ENCODE measurements at places on chromosomes 2 and 18. TPM values are rescaled to one million over a fixed set of nuclear protein-coding genes. Genes with fewer than 3 reads are reported as not detected.

Gene TSPYL6
- total RNA-seq = not detected

GRCh38 chr18:28559511-28559910 is 382.6 kb upstream of the CDH2 start:
- no peak for DNase-seq

DNA sequence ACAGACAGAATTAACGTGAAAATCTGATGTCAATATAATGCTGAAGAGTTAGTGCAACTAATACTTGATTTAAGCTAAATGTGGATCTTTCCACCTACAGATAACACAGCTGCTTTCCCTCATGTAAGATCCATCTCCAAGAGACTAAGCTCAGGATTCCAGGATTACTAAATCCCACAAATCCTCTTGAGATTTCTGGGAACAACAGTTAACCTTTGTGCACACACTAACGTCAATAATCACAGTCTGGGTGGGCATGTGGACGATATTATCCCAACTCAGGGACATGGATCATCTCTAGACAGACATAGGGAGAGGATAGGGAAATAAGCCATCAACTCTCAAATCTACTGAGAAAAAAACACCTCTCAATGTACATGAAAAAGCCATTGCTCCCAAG is 432.6 kb downstream of the SATB2 start:
- DNase-seq = no peak

DNA sequence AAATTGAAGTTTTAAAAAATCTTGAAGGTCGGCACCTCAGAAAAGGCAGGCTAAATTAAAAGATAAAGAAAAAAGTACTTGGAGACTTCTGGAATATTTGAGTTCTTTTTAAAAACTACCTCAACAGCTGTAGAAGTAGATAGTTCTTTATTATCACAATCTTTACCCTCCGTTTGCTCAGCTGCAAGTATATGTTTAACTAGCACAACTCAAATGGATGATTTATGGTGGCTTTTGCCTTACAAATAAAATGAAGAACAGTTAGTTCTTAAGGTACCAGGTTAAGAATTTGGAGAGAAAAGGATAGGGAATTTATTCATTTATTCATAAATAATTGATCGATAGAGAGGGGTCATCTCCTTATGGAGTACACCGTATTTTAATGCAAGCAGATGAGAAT is 237.6 kb upstream of the FOSL2 start:
- DNase-seq = no peak

- DNase-seq = no peak
Observed at GRCh38 chr2:74457549-74458131, 598 bp upstream of the WBP1 start.

- no peak for DNase-seq
Observed at GRCh38 chr18:56168049-56168781, 470.2 kb downstream of the TXNL1 start.

DNA sequence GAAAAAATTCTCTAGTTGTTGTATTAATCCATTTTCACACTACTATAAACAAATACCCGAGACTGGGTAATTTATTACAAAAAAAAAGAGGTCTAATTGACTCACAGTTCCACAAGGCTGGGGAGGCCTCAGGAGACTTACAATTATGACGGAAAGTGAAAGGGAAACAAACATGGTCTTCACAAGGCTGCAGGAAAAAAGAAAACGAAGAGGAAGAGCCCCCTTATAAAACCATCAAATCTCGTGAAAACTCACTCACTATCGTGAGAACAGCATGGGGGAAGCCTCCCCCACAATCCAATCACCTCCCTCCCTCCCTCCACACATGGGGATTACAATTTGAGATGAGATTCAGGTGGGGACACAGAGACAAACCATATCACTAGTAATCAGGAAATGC is 61.7 kb upstream of the SPTBN1 start:
- DNase-seq = no peak

- no peak for DNase-seq
Observed at GRCh38 chr2:226971770-226972169, 135.9 kb downstream of the RHBDD1 start.

DNA sequence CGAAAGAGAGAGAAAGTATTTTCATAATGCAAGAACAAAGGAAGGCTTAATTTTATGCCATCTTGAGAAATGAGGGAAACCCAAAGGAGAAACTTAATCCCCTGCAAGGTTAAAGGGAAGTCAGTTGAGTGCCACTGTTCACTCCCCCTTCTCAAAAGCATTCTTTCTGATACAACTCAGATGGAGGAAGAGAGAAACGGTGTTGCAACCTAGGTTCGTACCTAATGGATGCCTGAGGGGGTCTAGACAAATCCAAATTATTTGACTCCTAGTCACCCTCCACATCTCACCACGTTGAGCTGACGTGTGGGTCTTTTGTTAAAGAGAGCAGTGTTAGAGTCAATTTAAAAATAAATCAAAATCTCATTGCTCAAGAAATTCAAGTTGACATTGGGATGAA is 52.6 kb upstream of the UNC80 start:
- DNase-seq = no peak

Data from frontal cortex (tissue), 4 donors.